ENCODE measurements at places on chromosomes 5 and 9.

DNA sequence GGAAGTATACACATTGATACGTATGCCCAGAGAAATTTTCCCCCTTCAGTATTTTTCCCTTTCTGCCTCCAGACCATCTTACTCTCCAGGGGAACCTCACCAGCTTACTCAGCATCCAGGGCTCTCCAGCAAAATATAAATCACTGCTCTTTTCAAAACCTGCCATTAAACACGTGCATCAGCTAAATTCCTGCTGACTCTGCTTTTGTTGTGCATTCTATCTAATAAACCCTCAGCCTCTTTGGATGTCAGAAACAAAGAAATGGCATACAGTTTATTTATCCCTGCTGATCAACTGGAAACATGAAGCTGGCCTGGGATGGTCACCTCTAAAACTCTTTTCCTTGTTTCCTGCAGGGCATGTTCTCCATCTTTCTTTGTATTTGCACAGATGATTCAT lies 126.8 kb downstream of the TRPM3 start:
- DNase-seq, result no peak

DNA sequence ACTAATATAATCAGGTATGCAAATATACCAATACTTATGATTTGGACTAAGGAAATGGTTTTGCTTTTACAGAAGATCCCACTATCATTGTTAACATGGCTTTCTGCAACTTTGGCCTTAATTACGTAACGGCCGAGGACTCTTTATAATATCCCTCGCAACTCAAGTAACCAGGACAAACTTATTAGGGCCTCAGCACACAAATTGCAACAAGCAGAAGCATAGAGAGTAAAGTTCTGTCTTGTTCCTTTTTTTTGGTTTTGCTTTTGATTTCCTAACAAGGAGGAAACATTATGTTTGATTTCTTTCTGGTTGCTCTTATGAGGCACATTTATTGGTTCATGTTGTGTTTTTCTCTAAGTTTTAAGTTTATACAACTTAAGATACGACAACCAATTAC lies 60.4 kb downstream of the RORB start:
- DNase-seq, result no peak

DNA sequence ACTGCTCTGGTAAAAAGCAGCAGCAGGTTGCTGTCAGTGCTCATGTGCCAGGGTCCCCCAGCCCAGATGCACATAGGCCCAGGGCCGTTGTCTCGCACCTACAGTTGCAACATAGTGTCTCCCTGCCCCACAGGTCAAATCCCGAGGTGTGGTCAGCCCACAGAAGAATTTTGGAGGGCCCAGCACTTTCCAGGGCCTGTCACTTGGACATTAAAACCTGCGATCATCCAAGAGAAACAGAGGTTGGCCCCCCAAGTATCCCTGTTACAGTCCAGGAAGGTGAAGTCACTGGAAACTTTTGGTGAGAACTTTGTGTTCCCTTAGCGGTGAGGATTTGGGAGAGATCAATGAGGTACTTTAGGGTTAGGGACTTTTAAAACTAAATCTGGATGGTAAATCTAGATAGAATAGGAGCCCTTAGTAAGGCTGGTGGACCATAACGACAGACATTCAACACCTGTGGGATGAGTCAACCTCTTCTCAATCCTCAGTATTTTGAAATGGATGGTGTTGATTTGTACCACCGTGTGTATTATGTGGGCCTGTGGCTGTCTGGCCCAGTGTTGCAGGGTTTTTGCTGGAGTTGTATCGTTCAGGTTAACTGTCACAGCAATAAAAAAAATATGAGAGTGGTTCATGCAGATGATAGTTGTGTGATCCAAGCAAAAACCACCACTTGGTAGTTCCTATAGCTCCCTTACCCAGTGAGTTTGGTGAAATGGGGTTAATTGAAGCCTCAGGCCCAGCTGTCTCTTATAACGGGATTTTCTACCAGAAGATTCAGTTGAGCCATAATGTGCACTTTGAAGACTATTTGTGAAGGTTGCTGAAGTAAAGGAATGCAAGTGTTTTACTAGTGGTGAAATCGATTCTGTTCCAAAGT lies 19.2 kb downstream of the OR2S2 start:
- DNase-seq, result no peak

- DNase-seq, result no peak
Observed at GRCh38 chr9:106017198-106017740, 322.9 kb downstream of the TMEM38B start.

DNA sequence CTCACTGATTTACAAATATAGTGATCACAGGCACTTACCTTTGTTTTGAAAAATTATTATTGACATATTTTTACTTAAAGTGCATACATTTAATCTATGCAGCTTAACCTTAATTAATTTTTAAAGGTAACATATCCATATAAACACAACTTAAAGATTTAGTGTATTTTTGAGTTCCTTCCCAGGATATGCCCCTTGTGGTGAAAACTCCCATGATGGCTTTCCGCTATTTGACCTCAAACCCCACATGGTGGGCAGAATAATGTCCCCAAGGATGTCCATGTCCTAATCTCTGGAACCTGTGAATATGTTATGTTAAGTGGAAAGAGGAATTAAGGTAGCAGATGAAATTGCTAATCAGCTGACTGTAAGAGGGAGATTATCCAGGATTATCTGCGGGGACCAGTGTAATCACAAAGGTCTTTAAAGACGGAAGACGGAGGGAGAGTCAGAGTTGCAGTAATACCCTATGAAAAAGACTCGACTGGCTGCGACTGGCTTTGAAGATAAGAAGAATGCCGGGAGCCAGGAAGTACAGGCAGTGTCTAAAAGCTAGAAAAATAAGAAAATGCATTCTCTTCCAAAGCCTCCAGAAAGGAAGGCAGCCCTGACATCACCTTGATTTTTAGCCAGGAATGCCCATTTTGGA lies 193.9 kb downstream of the ICE1 start:
- DNase-seq, result no peak

- DNase-seq, result no peak
Observed at GRCh38 chr5:73373814-73374510, 74.6 kb downstream of the FOXD1 start.

GRCh38 chr5:174491265-174491664 lies 233.1 kb upstream of the MSX2 start:
- DNase-seq, result no peak

- no peak for DNase-seq
Observed at GRCh38 chr9:14887149-14887548, 23.1 kb downstream of the FREM1 start.

DNA sequence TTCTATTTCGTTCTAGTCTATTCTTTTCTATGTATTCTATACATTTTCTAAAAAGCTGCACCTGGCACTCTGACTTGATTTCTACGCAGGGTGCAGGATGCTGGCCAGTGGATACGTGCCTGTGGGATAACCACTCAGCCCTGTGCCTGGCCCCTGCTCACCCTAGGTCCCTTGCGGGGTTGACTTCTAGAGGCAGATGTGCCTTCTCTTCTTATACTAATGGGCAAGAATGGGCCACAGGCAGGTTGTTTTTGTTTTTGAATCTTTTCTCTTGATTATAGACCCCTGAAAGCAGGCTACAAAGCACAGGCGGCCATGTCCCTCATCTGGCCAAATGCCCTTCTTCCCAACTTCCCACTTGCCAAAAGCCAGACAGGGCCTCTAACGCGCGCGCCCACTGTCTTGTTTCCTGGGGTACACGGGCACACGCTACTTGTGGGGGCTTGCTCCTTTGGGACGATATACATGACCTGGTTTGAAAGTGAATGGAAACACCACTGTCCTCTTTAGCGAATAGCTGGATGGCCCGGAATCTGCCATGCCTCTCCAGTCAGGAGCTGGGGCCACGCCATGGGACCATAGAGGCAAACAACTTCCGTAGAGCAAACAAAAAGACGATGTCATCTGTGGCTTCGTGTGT lies 162.7 kb upstream of the IRX2 start:
- no peak for DNase-seq

GRCh38 chr5:95697781-95698681 lies 15.2 kb upstream of the SPATA9 start:
- DNase-seq, result no peak

DNA sequence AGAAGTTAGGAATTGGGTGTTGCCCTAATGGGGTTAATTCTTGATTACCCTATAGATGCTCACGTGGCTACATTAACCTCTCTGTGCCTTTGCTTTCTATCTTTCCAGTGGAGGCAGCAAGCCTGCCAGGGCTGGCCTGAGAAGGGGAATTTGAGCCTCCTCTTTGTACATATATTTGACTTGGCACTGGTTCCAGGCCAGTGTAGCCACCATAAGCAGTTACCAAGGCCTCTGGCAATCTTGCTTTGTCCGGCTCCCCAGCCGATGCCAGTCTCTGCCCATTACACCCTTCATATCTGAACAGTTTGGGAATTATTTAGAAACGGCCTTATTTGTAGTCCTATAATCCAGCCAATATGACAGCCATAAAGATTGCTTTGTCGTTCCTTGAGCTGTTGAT lies 58.6 kb upstream of the PPARGC1B start:
- DNase-seq, result no peak

DNA sequence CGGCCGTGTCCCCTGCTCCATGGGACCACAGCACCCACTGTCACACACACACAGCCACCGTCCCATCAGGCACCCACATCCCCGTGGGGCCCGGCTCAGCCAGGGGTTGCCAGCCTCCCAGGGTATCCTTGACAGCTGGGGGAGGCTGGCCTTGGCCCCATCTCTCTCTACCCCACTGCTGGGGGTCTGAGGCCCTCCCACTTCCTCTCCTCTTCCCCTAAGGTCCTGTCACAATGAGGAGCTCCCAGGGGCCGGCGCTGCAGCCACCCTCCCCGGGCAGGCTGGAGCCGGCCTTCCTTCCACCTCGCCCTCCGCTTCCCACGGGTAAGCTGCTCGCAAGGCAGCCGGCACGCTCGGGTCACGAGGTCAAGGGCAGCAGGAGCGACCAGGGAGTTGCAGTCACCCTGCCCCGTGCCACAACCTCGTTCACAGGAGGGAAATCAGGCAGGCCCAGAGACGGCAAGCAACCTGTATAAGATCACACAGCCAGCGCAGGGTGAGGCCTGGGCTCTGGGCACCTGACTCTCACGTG lies 38.6 kb upstream of the NOTCH1 start:
- no peak for DNase-seq

GRCh38 chr9:129263836-129264235 lies 85.8 kb upstream of the IER5L start:
- no peak for DNase-seq

GRCh38 chr5:64526734-64527439 lies 21.1 kb downstream of the RGS7BP start:
- no peak for DNase-seq

GRCh38 chr9:78053627-78054026 lies 22.0 kb upstream of the GNAQ start:
- DNase-seq, result no peak

- DNase-seq, result no peak
Observed at GRCh38 chr9:133207021-133207531, 2.0 kb downstream of the OBP2B start.

- peak; percentile 38 for DNase-seq
Observed at GRCh38 chr5:165630261-165630778, 2124.9 kb downstream of the MAT2B start.

- DNase-seq, result peak; percentile 60
Observed at GRCh38 chr5:145925353-145925752, 11.0 kb upstream of the SH3RF2 start.

- DNase-seq, result peak; percentile 41
Observed at GRCh38 chr5:52837068-52837467, 49.4 kb downstream of the ITGA1 start.
